Fibroblast of the aortic adventitia (primary cell): ENCODE measurements at places on chromosomes 13 and 19. TPM values are rescaled to one million over a fixed set of nuclear protein-coding genes. Genes with fewer than 3 reads are reported as not detected.

DNA sequence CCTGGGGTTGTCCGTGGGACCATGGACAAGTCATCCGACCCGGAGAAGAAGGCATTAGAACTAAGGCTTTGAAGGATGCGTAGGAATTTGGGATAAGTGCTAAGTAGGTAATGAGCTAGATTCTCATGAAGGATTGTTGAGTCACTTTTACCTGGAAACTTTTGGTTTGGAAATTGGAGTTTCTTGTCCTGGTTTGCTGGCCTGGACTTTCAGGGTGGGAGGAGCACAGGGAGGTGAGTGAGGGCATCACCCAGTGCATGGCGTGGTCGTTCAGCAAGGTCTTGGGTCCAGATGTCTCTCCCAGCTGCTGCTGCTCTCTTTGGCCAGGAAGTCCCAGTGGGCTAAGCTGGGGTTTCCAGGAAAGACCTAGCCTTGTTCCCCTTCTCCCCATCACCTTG lies 7.6 kb downstream of the NFIC start:
- DNase-seq, result no peak

GRCh38 chr19:43642531-43642930 lies 2.9 kb upstream of the CADM4 start:
- no peak for DNase-seq

DNA sequence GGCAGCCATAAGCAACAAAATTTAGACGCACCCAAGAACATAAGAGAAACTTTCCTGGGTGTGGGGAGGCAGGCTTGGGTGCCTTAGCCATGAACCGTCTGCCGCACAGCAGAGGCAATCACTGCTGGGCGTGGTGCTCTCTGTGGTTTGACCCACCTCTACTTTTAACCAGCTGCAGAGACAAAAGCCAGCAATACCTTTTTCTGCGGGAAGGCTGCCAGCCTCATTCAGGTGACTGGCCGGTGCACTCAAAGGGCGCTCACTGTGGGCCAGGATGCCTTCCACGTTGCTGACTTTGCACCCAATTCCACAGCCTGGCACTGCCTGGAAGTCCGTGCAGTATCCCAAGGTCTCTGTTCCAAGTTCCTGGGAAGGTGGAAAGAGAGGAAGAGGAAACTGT lies 69.1 kb downstream of the ATP7B start:
- DNase-seq, result no peak

DNA sequence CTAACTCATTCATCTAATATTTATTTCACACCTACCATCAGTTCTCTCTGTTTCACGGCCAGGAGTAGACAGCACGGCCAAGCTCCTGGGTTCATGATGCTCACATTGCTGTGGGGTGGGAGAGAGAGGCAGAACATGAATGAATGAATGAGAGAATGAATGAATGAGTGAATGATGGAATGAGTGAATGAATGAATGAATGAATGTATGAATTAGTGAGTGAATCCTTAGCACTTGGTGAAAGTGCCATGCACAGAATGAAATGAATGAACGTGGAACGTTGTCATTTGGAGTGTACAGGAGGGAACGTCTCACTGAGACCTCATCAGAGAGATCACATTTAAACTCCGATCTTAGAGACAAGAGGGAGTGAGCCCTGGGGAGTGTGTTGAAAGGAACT lies 11.9 kb upstream of the KIR2DL4 start:
- DNase-seq, result no peak

DNA sequence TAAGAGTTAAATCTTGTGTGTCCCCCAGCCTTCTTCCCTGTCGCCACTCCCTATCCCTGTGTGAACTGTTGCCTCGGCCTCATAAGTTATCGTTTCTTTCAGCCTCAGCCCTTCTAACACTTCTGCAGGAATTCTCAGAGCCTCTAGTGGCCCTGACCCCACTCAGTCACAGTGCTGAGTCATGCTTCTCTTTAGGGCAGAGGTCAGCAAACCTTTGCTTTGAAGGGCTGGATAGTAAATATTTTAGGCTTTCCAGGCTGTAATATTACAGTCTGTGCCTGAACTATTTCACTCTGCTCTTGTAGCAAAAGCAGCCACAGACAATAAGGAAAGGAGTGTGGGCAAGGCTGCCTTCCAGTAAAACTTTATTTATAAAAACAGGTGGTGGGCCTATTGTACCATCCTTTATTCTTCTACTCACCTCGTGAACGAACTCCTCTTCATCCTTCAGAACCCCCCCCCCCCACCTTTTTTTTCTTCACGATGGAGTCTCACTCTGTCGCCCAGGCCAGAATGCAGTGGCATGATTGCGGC lies 22.1 kb downstream of the MYO9B start:
- peak; percentile 46 for DNase-seq

DNA sequence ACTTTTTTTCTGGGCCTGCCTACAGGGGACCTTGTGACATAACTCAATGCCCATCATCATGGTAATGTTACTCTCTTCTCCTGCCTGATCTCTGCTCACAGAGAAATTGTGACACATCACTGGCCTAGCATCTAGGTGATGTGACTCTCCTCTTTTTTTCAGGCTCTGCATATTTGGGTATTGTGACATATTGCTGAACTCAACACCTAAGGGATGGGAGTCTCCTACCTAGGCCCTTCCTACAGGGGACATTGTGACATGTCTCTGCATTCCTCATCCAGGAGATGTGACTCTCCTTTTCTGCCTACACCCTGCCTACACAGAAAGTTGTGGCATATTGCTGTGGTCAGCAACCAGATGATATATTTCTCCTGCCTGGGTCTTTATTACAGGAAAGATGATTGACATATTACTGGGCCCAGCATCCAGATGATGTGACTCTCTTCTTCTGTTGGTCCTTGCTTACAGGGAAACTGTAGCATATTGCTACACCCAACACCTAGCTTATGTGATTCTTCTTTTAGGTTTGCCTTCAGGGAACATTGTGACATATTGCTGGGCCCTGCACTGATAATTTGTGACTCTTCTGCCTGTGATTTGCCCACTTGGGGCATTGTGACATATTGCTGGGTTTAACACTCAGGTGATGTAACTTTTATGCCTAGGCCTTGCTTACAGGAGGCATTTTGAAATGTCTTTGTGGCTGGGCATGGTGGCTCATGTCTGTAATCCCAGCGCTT lies 21.0 kb upstream of the ZNF254 start:
- DNase-seq, result no peak

GRCh38 chr13:104114101-104114500 lies 1047.9 kb upstream of the SLC10A2 start:
- no peak for DNase-seq

DNA sequence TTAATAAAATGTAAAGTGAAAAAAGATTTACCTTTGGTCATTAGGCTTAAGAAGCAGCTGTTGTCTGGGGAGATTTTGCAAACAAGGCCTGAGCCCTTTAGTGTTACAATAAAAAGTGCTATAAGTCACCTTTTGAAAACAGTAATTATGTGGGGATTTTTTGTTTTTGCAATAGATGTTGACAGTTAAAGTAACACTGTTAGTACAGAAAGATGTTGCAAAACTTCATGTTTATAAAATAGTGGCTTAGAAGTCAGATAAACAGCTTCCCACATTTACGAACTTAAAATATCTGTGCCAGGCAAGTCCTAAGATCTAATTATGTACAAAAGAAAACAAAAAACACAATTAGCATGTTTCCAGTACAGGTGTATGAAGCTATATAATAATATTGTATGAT lies 138.0 kb upstream of the IRS2 start:
- no peak for DNase-seq

The LRRC4B gene
- not detected in 2 replicates for total RNA-seq

The TMEM59L gene
- total RNA-seq, result 1.2 and 2.2 TPM in 2 replicates
